ENCODE measurements at places on chromosomes 16 and 17.

- no peak for DNase-seq
These were observed 1.0 kb downstream of the SDK2 start for GRCh38 chr17:73643001-73643851.

- no peak for DNase-seq
These were observed 1.8 kb downstream of the ZC3H7A start for GRCh38 chr16:11794996-11795886.

DNA sequence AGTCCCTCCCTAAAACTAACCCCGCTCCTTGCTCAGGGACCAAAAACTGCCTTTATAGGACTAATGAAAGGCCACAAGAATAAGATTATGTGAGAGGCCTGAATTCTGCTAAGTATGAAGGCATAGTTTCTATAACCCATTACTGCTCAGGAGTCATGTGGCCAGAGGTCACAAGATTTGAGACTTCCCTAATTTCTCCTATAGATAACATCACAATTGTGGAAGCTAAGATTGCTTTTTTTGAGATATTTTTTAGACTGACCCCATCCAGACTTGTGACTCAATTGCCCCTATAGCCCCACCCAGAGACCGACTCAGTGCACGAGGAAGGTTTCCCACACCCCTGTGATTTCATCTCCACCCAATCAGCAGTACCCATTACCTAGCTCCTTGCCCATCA lies 504.1 kb upstream of the GOT2 start:
- DNase-seq = no peak

DNA sequence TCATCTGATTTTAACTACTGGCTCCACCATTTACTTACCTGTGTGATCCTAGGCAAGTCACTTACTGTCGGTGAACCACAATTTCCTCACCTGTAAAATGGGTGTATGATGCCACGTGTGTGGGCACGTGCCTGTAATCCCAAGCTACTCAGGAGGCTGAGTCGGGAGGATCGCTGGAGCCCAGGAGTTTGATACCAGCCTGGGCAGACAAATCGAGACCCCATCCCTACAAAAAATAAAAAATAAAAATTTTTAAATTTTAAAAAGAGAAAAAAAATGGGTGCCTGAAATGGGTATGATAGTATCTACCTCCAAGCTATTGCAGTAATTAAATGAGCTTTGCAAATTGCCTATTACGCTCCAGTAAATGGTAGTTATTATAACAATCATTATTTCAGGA lies 225.3 kb downstream of the CCDC182 start:
- DNase-seq = no peak

DNA sequence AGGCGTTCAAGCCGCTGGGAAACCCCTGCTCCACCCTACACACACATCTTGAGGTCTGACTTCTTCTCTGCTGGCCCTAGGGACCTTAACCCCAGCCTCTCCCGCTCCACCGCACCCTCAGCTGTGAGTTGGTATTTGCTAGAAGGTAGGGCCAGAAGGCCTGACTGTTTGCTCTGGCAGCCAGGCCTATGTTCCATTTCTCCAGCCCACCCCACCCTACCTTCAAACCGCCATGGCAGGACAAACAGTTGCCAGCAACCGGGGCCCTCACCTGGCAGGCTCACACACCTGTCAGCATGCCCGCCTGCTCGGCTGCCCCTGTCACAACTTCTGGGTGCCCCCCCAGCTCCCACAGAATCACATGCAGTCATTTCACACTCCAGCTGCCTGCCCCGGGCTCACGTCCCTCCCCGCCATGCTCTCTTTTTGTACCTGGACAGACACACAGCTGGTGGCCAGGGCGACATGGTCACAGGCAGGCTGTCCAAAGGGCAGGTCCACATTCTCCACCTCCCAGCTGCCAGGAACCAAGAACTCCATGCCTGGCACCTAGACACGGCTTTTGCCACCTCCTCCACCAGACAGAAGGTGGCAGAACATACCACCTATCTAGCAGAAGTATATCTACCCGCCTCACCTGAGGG lies 2.6 kb upstream of the ATP2A3 start:
- no peak for DNase-seq

DNA sequence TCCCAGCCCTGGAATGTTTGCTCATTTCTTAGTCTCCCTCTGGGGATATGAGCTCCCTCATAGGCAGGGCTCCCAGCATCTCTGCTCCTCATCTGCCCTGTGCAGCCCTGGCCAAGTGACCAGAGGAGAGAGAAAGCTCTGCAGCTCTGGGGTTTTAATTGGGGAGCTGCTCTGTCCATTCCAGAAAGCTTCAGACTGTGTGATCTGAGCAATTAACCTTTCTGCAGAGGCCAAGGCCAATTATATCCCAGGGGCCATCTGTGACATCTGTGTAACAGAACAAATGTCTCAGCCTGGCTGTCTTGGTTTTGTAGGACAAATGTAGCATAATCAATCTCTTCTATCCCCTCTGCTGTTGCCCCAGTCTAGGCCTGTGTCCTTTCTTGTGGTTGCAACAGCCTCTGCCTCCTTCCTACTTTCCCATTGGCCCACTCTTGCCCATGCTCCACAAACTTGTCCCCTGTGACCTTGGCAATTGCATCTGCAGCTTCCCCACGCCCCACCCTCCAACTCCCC lies 156.0 kb downstream of the GSG1L start:
- no peak for DNase-seq

GRCh38 chr16:51429041-51429440 lies 278.0 kb upstream of the SALL1 start:
- no peak for DNase-seq

DNA sequence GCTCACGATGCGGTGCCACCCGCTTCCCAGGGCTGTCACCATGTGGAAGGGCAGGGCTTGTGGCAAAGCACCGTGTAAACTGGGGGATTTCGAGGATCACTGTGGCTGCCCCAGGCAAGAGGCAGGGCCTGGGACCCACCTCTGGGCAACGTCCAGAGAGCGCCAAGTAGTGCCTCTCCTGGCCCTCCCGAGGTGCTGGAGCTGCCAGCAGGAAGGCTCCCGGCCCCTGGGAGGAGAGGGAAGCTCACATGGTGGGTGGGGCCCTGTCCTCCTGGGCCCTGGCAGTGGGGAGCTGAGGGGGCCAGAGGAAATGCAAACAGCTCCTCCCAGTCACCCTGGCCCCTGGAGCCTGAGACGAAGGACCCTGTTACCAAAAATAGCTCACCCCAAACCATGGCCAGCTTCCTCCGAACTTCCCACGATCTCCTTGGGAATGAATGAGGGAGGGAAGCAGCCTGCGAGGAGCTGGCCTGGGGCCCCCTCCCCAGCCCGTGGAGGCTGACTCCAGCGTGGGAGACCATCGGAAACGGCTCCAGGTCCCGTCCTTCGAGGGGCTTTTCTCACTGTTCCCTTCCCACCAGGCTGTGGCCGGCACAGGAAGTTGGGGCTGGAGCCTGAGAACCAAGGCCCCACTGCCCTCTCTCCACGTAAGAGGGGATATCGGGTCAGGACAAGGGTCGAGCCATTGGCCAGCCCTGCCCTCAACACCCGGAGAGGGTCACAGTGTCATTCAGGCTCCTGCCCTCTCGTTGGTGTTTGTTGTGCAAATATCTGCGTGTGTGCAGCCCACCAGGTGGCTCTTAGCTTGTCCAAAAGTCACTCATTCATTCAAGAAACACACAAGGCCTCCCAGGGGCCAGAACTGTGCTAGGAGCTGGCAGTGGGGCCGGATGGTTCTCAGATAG lies 17.7 kb downstream of the VASN start:
- DNase-seq = no peak

GRCh38 chr16:28130099-28131088 lies 66.9 kb upstream of the GSG1L start:
- peak; percentile 48 for DNase-seq

DNA sequence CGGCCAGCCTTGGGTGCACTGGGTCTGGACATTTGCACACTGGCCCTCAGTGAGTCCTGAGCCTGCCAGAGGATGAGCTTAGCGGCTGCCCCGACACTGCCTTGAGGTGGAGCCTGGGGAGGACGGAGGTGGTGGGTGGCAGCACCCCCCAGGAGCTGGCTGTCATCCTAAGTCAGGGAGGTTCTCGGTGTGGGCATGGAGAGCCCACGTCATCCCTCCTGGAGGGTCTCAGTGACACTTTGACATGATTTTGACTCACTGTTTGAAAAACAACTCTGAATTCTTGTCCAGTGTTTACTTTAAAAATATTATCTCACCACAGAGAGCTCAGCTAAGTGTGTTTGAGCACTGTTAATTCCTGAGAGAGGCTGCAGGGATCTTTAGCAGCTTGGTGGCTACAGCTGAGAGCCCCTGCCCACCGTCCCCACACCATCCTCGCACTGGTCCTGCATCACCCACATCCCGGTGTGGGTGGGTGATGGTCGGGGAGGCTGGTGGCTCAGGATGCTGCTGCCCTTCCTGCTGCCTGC lies 63.1 kb downstream of the BANP start:
- no peak for DNase-seq

DNA sequence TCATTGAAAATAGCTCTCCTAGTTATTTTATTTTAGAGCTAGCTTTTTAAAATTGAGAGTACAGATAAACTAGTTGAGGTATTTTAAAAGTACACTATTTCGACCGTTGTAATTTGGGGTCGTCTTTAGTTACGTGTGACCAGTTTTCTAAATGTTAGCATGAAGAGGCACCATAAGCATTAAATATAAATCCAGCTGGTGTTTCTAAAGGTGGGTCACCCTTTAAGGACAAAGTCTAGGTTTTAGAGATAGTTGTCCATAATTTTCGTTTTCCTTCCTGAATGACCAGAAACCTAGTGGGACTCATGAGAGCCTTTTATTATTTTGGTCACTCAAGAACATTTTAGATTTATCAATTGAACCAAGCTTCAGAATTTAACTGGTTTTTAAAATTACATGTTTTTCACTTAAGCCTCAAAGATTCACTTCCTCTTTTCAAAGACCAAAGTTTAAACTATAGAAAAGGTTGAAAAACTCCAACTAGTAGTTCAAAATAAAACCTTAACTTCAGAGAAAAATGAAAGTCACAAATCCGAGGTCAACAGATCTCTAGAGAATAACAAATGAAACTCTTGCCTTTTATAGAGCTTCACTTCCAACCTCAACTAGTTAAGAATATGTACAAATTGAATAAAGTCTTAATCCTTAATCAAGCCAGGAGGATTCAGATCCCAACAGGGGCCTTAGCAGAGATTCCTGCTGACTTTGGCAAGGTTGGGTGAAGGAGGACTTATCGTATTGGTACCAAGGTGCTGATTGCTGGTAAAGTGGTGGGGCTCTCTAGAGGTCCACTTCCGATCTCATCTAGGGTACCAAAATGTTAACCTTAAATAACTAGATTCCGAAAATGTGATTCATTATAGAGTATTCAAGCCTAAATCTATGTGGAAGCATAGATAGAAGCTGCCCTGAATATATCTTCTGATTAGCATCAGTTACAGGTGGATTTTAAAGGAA lies 32.5 kb downstream of the PHKB start:
- no peak for DNase-seq

DNA sequence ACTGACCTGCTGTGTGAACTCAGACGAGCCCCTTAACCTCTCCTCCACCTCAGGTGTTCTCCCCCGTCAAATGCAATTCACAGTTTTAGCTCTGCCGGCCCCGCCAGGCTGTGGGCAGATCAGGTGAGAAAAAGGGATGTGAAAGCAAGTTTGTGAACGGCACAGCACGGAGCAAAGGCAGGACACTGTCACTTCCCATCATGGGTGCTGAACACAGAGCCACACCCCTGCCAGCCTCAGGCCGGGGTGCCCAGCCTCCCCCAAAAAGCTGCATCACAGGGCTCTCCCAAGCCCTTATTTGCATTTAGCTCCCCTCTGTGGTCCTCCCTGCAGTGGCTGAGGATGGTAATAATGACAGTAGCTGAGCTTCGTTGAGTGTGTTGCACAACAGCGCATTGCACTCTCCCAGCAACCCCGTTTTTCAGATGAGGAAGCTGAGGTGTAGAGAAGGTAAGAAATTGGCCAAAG lies 88.8 kb upstream of the TNRC6C start:
- no peak for DNase-seq

DNA sequence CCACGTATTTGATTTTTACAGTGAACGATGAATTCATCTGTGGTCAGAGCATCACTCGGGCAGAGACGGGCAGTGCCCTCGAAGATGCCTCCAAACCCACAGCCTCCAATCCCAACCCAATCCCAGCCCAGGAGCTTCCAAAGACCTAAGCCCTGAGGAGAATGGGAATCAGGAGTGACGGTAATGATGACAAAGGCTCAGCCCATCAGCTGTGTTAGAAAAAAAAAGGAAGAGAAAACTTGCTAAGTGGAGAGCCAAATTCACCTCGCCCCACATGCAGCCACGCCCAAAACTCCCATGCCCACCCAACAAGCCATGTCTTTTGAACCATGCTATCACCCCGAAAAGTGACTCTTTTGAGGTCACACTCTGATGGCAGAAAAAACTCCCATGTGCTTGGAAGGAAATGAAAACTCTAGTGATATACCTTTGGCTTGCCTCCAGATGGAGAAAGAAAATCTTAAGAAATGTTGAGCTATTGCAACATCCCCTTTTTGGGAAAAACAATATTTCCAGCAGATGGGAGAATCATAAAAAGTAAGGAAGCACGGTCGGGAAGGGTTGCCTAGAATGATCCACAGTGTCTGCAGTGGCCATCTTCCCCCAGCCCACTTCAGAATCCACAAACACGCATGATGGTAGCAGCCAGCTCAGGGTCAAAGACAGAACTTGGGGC lies 37.7 kb downstream of the XYLT1 start:
- DNase-seq = peak; percentile 18

DNA sequence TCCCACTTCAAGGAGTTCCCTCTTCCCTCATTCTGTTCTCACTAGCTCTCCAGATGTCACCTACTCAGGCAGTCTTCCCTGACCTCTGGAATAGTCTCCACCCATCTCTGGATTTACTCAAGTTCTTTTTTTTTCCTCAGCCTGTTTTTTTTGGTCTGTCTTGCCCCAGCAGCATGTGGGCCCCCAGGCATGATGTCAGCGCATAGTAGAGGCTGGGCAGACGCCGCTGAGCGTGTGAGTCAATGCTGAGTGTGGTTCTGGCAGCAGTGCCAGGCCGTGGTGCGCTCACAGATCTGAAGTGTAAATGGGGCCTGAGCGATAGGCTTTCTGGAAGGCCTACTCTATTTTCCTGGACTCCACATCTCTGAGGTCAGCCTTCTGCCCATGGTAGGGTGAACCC lies 2.7 kb upstream of the KCNJ18 start:
- peak; percentile 88 for DNase-seq

GRCh38 chr17:2013994-2014317 lies 11.2 kb downstream of the RTN4RL1 start:
- DNase-seq = no peak

GRCh38 chr17:73604476-73604875 lies 39.8 kb downstream of the SDK2 start:
- DNase-seq = no peak

DNA sequence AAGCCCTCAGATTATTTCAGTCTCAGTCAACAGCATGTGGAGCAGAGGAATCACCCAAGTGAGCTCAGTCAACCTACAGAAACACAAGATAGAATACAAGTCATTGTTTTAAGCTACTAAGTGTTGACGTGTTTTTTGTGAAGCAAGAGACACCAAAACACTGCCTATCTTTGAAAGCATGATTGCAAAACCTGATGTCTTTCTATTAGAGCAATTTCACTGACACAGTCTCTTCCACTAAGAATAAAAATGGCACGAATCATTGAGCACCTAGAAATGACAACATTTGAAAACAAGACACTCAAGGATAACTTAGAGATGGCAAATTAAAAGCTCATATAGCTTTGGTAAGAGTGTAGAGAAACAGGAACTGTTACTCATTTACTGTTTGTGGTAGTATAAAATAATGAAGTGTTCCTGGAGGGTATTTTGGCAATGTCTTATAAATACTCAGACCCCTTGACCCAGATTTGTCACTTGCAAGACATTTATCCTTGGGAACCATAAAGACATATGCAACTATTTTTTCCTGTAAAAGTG lies 407.1 kb upstream of the XYLT1 start:
- no peak for DNase-seq

GRCh38 chr17:7205561-7205960 lies 14.1 kb downstream of the DLG4 start:
- DNase-seq = no peak

All from GM04503 (cell line).